ENCODE measurements at places on chromosomes 13 and 19. TPM values are rescaled to one million over a fixed set of nuclear protein-coding genes. Genes with fewer than 3 reads are reported as not detected.

DNA sequence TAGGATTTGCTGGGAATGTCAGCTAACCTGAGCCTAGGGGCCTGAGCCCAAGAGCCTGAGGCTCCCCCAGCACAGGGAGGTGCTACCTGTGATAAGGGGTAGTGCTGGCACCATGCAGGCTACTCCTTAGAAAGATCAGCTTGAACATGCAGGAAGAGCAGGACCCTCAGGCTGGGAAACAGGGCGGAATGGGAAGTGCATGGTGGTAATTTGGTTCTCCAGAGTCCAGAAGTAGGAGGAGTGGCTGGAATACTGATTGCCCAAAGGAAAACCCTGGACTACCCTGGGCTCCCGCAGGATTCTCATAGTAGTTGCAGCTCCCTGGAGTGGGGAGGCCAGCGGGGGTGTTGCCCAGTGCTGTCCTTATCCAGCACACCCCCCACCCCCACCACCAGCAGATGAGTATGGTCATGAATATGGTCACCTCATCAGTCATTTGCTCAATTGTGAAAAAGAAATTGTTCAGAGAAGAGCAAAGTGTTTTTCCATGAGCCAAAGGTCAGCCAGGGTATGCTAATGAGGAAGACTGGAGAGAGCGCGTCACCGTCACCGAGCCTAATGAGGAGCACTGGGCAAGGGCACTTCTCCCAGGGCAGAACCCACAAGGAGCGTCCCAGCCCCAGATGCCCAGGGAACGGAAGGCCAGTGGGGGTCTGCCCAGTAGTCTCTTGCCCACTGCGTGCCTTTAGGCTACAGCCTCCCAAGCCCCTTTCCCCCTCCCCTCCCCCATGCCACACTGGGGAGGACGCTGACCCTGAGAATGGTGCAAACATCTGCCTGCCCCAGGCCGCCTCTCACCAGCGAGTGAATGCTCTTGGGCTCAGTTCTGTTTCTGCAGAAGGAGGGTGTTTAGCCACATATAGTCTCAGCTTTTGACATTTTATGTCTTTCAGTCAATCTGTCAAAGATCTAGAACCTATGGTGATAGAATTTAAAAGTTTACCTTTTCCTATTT, 5.3 kb downstream of the SLC25A15 start:
- DNase-seq = no peak

DNA sequence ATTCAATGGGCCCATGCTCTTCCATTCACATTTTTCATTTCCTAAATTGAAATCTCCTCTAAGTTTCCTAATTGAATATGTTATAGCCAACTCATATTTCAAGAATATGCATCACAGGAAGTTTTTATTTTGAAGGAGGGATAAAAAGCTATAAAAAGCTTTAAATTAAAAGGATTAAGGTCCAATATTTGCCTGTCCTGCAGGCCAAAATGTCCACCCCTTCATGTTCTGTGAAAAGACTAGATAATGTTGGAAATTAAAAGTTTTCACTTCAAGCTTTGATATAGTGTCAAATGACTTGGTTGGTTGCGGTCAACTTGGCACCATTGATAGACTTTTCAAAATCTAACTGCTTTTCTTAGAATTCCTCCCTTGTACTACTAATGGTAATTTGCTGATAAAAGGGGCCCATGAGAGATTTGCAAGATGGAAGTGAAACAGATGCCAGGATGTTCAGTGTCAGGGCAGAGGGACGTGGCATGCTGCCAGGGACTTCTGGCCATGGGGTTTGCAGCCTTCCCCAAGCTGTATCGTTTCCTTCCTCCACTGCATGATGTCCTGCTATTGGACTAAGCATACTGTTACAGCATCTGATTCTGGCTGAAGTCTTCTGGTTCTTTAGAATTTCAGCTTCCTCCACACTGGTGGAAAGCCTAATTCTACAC, 547.3 kb upstream of the MIR17HG start:
- DNase-seq = peak; percentile 1

GRCh38 chr19:2770055-2771013, 12.7 kb downstream of the SGTA start:
- DNase-seq = no peak

DNA sequence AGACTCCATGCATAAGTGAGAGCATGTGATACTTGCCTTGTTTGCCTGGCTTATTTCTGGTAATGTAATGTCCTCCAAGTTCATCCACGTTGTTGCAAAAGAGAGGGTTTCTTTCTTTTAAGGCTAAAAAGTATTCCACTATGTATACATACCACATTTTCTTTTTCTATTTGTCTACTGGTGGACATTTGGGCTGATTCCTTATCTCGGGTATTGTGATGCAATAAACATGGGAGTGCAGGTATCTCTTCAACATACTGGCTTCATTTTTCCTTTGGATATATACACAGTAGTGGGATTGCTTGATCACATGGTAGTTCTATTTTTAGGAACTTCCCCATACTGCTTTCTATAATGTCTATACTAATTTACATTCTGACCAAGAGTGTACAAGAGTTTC, 49.6 kb upstream of the EBPL start:
- DNase-seq = no peak

GRCh38 chr19:9793071-9793591, 24.6 kb upstream of the ZNF846 start:
- DNase-seq = no peak

- DNase-seq = no peak
Measured at GRCh38 chr13:49995625-49996101, 1.2 kb upstream of the TRIM13 start.

VSIG10L gene
- 0.57 TPM for total RNA-seq

DNA sequence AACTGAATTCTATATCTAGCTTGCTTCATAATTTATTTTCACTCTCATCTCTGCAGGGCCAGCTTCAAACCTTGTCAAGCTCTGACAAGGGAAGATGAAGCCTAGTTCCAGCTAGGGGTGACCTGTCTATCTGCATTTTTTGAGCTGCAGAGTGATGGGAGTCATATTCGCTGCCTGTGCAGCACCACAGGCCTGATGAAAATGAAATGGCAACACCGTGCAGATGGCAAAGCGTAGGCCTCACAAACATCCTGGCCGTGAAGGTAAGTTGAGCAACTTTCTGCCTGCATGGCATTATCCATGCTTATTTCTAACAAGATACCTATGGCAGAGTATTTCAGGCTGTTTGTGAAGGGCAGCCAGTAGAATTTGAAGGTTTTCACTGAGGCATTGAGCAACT, 86.4 kb upstream of the C1QTNF9B start:
- DNase-seq = no peak

DNA sequence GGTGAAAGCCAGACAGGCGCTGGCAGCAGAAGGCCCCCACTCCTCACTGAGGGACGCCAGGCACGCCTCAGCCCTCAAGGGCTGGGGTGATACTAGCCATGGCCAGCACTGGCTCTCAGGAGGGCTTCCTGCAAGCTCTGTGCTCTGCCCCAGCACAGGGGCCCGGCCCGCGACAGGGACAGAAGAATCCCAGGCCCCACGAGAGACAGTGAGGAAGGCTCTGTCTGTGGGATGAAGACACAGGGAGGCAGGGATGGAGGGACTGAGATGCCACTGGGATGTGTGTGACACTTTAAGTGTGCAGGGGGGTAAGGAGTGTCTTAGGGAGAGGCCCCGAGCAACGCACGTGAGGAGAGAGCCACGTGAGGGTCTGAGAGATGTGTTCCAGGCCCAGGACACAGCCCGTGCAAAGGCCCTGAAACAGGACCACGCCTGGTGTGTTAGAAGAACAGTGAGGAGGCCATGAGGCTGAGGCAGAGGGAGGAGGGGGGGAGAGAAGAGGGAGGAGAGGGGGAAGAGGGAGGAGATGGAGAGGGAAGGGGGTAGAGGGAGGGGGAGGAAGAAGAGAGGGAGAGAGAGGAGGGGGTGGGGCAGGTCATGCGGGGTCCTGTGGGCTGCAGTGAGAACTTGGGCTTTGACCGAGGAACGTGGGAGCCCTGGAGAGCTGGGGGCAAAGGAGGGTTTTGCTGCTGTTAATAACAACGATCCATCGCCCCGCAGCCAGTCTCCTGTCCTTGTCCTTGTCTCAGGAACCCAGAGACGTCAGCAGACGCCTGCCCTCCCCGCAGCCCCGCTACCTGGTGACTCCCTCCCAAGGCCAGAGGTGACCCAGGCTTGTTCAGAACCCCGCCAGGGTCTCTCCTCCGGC, 7.2 kb downstream of the RPL36 start:
- no peak for DNase-seq

- DNase-seq = no peak
Measured at GRCh38 chr19:3110126-3110825, 16.1 kb downstream of the GNA11 start.

SOX21 gene
- total RNA-seq = 0.07 TPM

DNA sequence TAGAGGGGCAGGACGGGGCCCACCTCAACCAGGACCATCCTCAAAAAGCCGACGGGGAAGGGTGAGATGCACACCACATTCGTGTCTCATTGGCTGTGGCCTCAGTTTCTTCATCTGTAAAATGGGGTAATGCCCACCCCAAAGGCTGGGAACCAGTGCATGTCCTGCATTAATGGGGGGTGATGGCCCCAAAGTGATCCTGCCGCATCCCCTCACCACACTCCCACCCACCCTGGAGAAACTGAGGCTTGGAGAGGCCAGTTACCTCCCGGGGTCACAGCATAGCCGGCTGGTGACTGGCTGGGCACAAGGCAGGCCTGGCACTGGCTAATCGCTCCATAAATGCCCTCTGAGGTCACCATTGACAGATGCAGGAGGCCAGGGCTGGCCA, 640 bp upstream of the MIDN start:
- no peak for DNase-seq

RNF113B gene
- not detected for total RNA-seq

- no peak for DNase-seq
Measured at GRCh38 chr19:35907377-35907745, 734 bp downstream of the TYROBP start.

GRCh38 chr13:113652404-113653263, 5.4 kb downstream of the ATP4B start:
- DNase-seq = no peak

DNA sequence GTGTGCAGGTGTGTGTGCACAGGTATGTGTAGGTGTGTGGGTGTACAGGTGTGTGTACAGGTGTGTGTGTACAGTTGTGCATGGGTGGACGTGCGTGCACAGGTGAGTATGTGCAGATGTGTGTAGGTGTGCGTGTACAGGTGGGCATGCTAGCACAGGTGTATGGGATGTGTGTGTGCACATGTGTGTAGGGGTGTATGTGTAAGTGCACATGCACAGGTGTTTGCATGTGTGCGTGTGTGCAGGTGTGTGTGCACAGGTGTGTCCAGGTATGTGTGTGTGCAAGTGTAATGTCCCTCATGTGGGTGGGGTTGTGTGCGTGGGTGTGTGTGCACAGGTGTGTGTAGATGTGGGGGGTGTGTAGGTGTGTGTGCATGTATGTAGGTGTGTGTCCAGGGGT, 27.5 kb upstream of the TFDP1 start:
- no peak for DNase-seq

VSTM1 gene
- total RNA-seq = not detected

Data from M059J (cell line).